ENCODE measurements at places on chromosomes 2 and 18. TPM values are rescaled to one million over a fixed set of nuclear protein-coding genes. Genes with fewer than 3 reads are reported as not detected.
A peak's percentile ranks its signal among the peaks of the same experiment; 100 is the strongest.

Gene SH3BP4
- 35.5 TPM for total RNA-seq

Gene C2orf78
- total RNA-seq = not detected

Gene TGFA
- 8.9 TPM for total RNA-seq

Gene PLCL1
- not detected for total RNA-seq

Gene LCT
- not detected for total RNA-seq

Gene CRYGD
- not detected for total RNA-seq

Gene MMADHC
- 104 TPM for total RNA-seq

GRCh38 chr2:111927723-111928122 is 29.3 kb downstream of the MERTK start:
- H3K36me3 ChIP-seq = peaks cover 2% of the 10 kb centered on the region
- H3K27me3 ChIP-seq = no peaks in the 10 kb centered on the region
- DNase-seq = no peak
- peaks cover 18% of the 10 kb centered on the region for H3K4me1 ChIP-seq
- no peak overlapping the region for H3K27ac ChIP-seq

DNA sequence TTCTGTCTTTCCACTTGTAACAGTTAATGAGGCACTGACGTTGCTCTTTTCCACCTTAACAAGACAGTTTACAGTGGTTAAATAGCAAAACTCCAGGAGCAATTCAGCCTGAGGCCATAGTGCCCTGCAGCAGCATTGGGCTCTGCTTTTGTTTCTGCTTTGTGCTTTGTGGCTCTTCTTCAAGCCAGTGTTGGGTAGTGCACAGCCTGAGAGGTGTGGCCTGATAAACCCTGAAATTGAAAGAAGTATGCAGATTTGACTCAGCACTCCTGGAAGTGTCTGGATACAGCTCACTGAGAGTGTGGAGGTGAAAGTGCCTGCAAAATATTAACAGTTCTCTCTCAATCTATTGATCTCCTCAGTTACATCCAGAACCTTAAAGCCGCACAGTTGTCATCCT is 63.0 kb downstream of the STK25 start:
- no peak overlapping the region for H3K4me3 ChIP-seq
- H3K27ac ChIP-seq = no peak overlapping the region
- H3K4me1 ChIP-seq = peaks cover 4% of the 10 kb centered on the region
- no peaks in the 10 kb centered on the region for H3K27me3 ChIP-seq
- no peak for DNase-seq
- H3K36me3 ChIP-seq = peaks cover 16% of the 10 kb centered on the region

DNA sequence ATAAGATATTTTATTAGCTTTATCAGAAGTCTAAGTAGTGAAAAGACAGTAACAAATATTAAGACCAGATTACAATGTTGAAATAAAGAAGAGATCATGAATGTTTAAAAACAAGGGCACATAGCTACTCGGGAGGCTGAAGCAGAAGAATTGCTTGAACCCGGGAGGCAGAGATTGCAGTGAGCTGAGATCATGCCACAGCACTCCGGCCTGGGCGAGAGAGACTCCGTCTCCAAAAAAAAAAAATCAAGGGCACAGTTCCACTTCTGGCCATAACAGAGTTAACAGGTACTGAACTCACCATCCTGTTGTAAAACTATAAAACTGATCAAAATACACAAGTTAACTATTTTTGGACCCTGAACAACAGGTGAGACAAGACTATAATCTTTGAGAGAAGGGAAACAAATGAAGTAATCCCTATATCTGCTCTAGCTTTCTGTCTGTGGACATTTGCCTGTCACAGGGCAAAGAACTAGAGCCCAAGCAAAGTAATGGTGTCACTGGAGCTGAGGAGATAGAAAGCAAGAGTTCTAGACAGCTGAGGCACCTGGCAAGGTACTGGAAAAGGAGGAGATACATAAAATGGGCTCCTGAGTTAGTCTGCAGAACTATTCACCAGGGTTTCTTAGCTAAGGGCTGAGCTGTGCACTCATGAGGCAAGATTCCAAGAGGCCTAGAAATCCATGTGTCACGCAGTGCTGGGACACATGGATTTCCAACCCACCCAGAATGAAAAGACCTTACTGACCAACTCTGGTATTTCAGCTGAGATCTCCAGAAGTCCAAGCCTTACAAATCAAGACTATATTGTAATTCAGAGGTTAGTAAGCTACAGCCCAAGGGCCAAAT is 15.2 kb downstream of the MMADHC start:
- peaks cover 79% of the 10 kb centered on the region for H3K36me3 ChIP-seq
- H3K4me1 ChIP-seq = no peaks in the 10 kb centered on the region
- no peak overlapping the region for H3K27ac ChIP-seq
- H3K27me3 ChIP-seq = no peaks in the 10 kb centered on the region
- no peak overlapping the region for H3K4me3 ChIP-seq

DNA sequence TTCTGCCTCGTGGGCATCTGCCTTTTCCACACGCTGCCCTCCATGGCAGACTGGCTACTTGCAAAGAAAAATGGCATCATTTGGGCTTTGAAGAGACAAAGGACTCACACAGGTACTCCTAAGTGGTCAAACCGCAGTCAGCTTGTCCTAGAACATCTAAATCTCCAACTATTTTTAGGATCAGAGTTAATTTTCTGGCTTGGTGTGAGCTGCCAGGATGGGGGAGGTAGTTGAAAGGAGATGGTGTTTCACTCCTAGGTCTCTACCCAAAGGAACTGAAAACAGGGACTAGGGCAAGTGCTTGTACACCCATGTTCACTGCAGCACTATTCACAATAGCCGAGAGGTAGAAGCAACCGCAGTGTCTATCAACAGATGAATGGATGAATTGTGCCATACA is 107.9 kb upstream of the ATL2 start:
- H3K4me1 ChIP-seq = peaks cover 3% of the 10 kb centered on the region
- H3K36me3 ChIP-seq = no peaks in the 10 kb centered on the region
- no peaks in the 10 kb centered on the region for H3K27me3 ChIP-seq
- no peak for DNase-seq

DNA sequence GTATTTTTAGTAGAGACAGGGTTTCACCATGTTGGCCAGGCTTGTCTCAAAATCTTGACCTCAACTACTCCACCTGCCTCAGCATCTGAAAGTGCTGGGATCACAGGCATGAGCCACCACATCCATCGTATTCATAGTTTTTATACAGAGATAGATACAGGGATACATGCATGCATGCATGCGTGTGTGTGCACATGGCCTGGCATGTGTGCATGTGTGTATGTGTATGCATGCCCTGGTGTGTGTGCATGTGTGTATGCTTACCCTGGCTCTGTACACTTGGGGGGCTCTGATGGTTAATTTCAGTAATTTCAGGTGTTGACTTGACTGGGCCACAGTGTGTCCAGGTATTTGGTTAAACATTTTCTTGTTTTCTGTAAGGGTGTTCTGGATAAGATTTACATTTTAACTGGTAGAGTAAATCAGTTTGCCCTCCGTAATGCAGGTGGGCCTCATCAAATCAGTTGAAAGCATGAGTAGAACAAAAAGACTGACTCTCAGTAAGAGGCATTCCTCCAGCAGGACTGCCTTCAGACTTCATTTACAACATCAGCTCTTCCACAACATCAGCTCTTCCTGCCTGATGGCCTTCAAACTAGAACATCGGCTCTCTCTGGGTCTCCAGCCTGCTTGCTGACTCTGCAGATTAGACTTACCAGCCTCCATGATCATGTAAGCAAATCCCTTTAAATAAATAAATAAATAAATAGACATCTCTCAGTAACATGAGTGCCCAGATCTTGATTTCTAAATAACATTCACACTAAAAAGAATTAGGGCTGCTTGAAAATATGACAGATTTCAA is 30.8 kb downstream of the SESTD1 start:
- H3K36me3 ChIP-seq = no peaks in the 10 kb centered on the region
- peaks cover 4% of the 10 kb centered on the region for H3K4me1 ChIP-seq
- H3K27ac ChIP-seq = no peak overlapping the region
- H3K4me3 ChIP-seq = no peak overlapping the region

- no peak overlapping the region for H3K4me3 ChIP-seq
- H3K4me1 ChIP-seq = no peaks in the 10 kb centered on the region
- H3K27ac ChIP-seq = no peak overlapping the region
- no peak for DNase-seq
- no peaks in the 10 kb centered on the region for H3K36me3 ChIP-seq
These were observed 392 bp downstream of the ST8SIA3 start for GRCh38 chr18:57352761-57353136.

DNA sequence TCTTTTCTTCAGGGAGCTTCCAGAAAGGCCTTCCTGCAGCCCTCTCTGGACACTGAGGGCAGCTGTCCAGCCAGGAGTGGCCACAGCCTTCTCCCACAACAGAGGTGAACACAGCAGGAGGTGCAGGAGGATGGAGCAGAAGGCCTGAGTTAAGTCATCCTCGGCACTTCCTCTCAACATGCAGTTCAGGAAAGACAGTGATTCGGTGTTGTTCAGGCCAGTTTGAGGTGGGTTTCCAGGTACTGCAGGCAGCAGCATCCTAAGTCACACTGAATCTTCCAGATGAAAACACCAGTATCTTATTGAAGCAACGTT is 225.3 kb upstream of the PXDN start:
- H3K27ac ChIP-seq = no peak overlapping the region
- no peaks in the 10 kb centered on the region for H3K4me1 ChIP-seq
- peaks cover 29% of the 10 kb centered on the region for H3K27me3 ChIP-seq
- H3K4me3 ChIP-seq = no peak overlapping the region
- no peak for DNase-seq

GRCh38 chr2:190213441-190214335 is 105.9 kb downstream of the HIBCH start:
- H3K27me3 ChIP-seq = no peaks in the 10 kb centered on the region
- peaks cover 4% of the 10 kb centered on the region for H3K4me1 ChIP-seq
- peaks cover 10% of the 10 kb centered on the region for H3K36me3 ChIP-seq
- no peak for DNase-seq

- DNase-seq = no peak
- no peak overlapping the region for H3K27ac ChIP-seq
- peaks cover 11% of the 10 kb centered on the region for H3K4me1 ChIP-seq
These were observed 42.3 kb upstream of the NCOA1 start for GRCh38 chr2:24448797-24449196.

GRCh38 chr2:96097951-96098823 is 18.2 kb downstream of the ADRA2B start:
- H3K27me3 ChIP-seq = no peaks in the 10 kb centered on the region
- H3K36me3 ChIP-seq = no peaks in the 10 kb centered on the region
- H3K4me3 ChIP-seq = no peak overlapping the region
- H3K27ac ChIP-seq = no peak overlapping the region
- peaks cover 5% of the 10 kb centered on the region for H3K4me1 ChIP-seq
- DNase-seq = no peak

- no peak for DNase-seq
- H3K4me3 ChIP-seq = no peak overlapping the region
- no peaks in the 10 kb centered on the region for H3K27me3 ChIP-seq
- no peaks in the 10 kb centered on the region for H3K36me3 ChIP-seq
- no peaks in the 10 kb centered on the region for H3K4me1 ChIP-seq
- H3K27ac ChIP-seq = no peak overlapping the region
These were observed 14.9 kb downstream of the B3GNT7 start for GRCh38 chr2:231410293-231411004.

DNA sequence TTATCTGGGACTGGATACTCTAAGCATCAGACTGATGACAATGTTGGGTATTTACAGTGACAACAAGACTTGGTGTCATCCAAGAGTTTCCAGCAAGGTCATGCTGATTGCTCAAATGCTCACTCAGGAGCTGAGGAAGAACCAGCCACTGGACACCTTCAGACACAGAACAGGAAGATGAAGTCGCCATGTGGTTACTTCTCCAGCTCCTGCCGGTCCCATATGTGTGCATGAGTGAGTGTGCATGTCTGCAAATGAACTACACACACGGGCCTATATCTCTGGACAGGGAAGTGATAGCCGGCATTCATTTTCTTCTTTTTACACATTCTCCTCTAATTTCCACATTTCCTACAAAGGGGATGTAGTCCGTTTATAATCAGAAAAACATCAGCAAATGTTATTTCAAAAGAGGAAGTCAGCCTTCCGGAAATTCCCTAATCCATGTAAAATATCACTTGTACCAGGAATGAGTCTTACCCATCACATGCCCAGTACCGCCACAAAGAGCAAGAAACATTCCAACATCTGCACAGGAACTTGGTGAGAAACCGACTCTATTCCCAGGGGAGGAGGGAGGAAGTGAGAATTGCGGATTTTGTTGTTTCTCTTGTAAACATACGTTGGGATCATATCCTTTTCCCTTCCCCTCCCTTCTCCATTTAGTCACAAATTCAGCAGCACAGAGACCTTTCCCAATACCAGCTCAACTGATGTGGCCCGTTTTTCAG is 10.8 kb downstream of the RFX8 start:
- peak; percentile 58 for DNase-seq
- no peaks in the 10 kb centered on the region for H3K36me3 ChIP-seq
- H3K4me3 ChIP-seq = no peak overlapping the region
- H3K27me3 ChIP-seq = no peaks in the 10 kb centered on the region

DNA sequence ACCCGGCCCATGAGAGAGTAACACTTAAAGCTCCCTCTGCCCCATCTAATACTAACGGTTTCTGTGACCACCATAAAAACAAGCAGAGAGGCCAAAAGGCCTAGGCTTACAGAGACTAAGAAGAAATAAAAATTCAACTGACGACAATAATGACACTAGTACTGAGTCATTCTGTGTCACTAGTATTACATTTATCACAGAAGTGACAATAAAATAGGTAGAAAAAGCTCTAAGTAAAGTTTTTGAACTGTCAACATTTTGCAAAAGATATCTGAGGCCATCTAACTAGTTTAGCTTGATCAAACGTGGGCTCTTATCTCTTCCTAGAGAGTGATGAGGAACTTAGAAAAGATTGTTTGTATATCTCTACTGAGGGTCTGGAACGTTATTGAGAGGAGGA is 35.6 kb downstream of the AP1S3 start:
- no peaks in the 10 kb centered on the region for H3K36me3 ChIP-seq
- H3K27me3 ChIP-seq = no peaks in the 10 kb centered on the region
- no peak overlapping the region for H3K27ac ChIP-seq
- 0 out of 2 replicates have a peak, but pooled peaks cover 2% of the 10 kb centered on the region for H3K4me1 ChIP-seq
- no peak overlapping the region for H3K4me3 ChIP-seq

DNA sequence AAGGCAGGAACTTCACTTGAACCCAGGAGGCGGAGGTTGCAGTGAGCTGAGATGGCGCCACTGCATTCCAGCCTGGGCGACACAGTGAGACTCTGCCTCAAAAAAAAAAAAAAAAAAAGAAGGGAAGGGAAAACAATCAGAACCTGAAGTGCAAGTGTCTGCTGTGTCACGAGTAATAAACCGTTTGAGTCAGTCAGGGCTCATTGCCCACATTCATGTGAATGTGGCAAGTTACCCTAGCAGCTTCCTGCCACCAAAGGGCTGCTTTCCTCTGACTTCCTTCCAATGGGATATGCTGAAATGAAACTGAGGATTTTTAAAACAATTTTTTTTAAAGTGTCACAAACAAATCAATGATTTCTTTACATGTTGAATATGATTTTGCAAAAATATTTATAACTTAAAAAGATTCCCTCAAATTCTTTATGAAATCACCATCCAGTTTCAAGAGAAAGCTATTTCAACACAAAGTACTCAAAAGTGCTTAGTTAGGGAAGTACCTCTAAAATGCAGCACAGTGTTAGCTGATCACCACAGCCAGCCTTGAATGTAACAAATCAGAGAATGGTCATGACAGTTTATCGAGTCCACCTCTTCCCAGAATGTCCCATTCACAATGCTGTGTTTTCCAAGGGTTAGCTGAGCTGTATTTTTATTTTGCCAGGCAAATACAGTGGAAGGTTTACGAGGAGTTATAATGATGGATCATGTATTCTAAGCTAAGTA is 36.4 kb downstream of the WDSUB1 start:
- H3K4me1 ChIP-seq = no peaks in the 10 kb centered on the region
- no peak overlapping the region for H3K4me3 ChIP-seq
- no peak for DNase-seq
- H3K27ac ChIP-seq = no peak overlapping the region
- H3K36me3 ChIP-seq = peaks cover 3% of the 10 kb centered on the region
- no peaks in the 10 kb centered on the region for H3K27me3 ChIP-seq

- peaks cover 2% of the 10 kb centered on the region for H3K4me1 ChIP-seq
- no peak overlapping the region for H3K4me3 ChIP-seq
- no peak overlapping the region for H3K27ac ChIP-seq
- DNase-seq = no peak
- H3K27me3 ChIP-seq = no peaks in the 10 kb centered on the region
These were observed 1400.4 kb downstream of the SUCLG1 start for GRCh38 chr2:83058683-83059082.

All from SJCRH30 (cell line).